ENCODE measurements at places on chromosomes 7 and 10. TPM values are rescaled to one million over a fixed set of nuclear protein-coding genes. Genes with fewer than 3 reads are reported as not detected.

DNA sequence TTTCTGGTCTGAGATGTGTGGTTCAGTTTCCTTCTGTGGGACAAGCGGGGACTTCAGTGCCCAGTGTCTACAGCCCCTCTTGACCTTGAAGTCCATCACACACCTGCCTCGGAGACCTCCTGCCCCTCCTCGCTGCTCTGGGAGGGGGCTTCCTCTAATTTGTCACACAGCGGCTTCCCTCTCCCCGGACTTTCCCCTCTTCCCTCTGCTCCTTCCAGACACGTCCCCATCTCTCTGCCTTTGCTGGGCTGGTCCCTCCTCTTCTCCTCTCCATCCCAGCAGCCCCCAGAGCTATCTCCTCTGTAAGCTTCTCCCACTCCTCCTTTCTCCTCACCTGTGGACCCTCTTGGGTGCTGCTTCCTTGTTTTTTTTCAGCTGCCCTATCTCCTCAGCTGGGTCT lies 122.2 kb upstream of the SORCS3 start:
- DNase-seq, result no peak

DNA sequence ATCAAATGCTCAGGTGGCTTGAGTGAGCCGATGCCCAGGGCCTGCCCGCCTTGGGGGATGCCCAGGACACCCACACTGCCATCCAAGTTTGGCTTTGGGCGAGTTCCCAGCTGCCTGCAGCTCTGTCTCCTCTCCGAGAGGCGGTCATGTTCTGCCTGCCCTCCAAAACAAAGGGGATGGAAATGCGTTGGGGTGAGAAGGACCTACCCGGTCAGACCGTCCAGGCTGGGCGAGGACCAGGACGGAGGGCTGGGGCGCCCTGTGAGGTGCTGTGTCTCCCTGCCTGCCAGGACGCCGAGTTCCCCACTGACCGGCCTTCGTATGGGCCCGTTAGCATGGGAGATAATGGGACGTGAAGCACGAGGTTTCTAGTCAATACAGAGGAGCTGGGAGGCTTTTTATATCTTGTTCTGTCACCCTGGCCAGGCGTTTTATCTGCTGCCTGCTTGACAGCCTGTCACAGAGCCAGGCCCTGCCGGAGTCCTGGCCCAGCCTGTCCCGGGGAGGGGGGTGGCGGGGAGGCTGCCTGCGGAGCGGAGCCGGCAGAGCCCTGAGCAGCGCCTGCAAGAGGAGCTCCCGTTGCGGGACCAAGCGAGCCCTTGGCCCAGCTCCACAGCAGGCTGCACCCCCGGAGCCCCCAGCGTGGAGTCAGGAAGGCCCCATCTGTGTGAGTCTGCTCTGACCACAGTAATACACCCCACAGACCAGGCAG lies 22.0 kb upstream of the ELFN1 start:
- DNase-seq, result no peak

DNA sequence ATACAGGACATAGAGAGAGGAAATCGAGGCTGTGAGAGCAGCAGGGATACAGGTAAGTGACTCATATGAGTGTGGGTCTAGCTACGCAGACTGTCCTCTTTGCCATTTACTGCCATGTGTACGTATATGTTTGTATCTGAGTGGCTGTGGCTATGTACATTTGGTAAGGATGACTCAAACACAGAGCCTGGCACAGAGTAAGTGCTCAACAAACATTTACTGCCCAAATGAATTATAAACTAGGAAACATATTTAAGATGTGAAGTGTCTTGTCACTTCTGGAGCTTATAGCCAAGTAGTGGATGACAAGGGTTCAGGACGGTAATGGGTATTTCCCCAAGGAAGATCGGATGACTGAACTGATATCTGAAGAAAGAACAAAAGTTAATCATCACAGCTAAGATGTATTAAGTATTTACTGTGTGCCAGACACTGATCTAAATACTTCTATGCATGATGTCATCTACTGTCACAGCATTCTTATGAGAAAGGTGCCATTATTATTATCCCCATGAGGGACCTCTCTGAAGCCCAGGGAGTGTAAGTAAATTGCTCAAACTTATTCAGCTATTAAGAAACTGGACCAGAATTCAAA lies 6.0 kb downstream of the MRPL43 start:
- no peak for DNase-seq

DNA sequence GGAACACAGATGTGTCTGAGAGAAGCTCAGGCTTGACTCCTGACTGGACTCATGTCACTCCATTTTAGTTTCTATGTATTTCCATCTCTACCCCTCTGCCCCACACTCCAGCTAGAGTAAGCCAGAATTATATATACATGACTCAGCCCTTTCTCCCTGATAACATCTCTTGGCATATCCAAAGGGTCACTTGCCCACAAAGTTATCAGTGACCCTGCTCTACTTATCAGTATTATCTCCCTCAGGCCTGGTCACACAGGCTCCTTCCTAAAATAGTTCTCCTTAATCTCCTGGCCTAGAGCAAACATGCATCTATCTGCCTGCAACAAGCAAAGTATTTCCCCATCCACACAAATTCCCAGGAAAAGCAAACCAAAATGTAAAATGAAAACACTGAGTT lies 598.3 kb downstream of the SUGCT start:
- no peak for DNase-seq

DNA sequence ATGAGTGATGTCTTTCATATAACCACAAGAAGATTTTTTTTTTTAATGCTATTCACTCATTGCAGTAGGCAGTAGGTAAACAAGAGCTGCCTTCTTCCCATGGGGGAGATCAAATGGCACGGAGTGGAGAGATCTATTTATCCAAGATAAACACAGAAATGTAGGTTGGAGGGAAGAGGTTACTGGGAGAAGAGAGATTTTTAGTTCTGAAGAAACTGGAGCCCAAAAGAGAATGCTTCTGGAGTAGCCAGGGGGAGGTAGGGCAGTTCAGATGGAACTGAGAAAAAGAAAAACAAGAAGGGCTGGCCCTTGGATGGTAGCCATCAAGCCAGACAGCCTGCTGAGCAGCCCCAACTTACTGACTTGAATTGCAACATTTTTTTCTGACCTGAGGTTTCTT lies 270.1 kb upstream of the TPK1 start:
- peak; percentile 15 for DNase-seq

- no peak for DNase-seq
Observed at GRCh38 chr7:106375499-106375898, 90.7 kb upstream of the NAMPT start.

Gene SLC16A12
- 43.5 TPM for total RNA-seq

- DNase-seq, result peak; percentile 45
Observed at GRCh38 chr10:122461367-122461728, at the start of gene HTRA1. TSS of gene HTRA1 (plus strand) at chr10:122461553. CDS start at chr10:122461653, 100 bp downstream.

Gene IGFBP3
- total RNA-seq, result 280 TPM

Gene PDE6C
- not detected for total RNA-seq

DNA sequence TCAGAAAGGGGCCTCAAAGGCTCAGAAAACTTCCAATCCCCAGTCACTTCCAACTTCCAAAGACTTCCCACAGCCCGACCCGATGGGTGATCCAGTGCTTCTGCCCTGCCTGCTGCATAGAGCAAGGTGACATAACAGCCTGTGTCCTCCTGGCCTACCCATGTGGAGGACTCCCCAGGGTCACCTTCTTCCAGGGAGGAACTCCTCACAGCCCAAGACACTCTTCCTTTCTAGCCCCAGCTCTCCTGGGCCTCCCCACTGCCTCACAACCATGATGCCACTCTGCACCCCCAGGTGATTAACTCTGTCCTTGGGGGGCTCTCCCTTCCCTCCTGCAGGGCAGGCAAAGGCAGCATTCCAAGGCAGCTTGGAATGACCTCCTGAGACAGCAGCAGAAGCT lies 158.4 kb upstream of the PDE1C start:
- no peak for DNase-seq

DNA sequence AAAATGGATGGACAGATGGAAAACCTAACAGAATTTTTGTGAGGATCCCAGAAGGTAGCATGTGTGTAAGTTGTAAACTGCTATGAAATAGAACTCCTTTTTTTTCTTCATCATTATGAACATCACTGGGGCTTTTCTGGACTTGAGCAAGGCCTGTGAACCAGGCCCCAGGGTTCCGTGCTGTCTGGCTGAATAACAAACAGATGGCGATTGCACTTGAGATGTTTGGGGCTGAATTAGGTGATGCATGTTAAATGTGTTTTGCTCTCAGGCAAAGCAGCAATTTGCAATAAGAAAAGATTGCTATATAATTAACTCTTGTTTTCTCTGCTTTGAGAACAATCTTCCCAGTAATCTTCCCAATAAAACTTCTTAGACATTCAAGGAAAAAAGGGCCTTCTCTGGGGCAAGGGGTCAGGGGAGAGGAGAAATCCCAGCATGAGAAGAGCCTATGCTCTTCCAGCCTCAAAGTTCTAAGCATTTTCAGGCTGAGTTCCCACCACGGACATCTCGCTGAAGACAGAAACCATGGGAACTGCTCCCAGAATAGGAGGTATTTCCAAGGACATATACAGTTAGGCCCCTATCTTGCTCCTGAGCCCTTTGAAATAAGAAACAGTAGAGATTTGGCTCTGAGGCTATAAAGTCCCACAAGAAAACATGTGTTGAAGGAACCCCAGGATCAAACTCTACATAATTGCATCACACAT lies 98.7 kb downstream of the ITIH5 start:
- no peak for DNase-seq

DNA sequence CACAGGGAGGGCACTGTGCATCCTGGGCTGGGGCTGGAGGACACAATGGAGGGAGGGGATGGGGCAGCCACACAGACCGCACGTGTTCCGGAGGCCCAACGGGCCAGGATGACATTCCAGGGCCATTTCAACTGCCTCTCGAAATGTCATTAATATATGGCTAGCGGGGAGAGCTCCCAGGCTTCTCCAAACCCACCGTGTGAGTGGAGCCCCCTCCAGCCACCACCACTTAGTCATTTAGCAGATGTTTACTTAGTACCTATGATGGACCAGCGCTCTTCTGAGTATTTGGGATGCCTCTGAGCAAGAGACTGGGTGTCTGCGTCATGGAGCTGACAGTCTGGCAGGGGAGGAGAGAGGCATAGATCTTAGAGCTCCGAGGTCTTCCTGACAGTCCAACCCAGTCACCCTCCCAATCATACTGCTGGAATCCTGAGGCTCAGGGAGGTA lies 107.3 kb downstream of the ZMIZ1 start:
- DNase-seq, result no peak

Gene ATOH7
- total RNA-seq, result not detected

Gene ADD3
- 208 TPM for total RNA-seq

Gene VGF
- total RNA-seq, result not detected

- DNase-seq, result no peak
Observed at GRCh38 chr7:47478017-47478344, 103.9 kb downstream of the TNS3 start.

DNA sequence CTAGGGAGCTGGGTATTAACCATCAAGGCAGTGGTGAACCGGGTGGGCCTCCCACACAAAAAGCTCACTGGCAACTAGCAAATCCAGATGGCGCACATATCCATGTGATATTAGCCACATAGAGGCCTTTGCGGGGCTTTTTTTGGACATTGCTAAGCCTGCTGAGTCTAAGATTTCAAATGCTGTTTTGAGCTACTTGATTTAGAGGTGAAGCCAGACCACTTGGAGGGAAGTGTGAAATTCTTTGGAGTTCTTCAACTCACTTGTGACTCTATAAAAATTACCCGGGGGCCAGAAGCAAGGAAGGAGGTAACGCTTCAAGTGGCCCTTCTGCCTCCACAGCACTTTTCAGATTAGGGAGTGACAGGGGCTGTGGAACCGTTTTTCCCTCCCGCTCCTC lies 619.8 kb upstream of the GALNT17 start:
- DNase-seq, result no peak

DNA sequence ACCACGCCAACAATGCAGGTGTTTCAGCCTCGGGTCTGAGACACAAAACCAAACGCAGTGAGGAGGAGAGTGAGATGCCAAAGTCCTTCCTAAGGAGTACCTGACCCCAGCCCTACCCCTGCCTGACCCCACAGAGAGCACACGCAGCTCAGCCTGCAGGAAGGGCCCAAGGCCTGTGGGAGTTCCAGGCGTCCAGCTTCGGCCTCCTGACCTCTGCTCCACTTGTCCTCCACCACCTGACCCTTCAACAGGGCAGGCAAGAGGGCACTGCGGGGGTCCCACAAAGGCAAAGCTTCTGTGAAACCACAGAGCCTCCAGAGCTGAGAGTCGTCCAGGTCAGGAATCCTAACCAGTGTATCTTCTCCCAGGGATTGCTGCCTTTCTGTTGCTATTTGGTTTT lies 122.0 kb upstream of the PPP2R2D start:
- no peak for DNase-seq

DNA sequence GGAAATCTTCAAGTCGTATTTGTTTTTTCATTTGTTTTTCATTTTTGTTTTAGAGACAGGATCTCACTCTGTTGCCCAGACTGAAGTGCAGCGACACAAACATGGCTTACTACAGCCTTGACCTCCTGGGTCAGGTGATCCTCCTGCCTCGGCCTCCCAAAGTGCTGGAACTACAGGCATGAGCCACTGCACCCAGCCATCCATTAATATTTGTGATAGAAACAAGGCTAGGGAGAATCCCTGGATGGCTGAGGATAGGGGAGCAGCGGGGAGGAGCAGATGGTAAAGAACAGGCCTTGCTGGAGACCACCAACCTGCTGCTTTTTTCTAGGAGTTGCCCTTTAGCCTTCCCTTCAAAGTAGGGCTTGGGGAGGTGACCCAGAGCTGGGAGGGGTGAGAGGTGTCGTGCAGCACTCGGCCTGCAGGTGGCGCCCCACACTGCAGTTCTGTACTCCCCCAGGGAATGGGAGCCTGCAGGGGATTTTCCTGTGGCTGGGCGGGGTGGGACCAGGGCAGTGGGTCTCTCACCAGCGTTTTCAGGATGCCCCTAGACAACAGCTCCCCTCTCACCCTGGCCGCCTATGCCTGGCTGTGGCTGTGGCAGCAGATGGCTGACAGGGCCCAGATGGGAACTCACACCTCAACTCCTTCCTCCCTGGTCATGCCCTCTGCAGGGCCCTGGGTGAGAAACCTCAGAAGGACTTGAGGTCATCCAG lies 12.6 kb upstream of the CDH23 start:
- peak; percentile 79 for DNase-seq

Gene CPVL
- total RNA-seq, result 5.7 TPM

DNA sequence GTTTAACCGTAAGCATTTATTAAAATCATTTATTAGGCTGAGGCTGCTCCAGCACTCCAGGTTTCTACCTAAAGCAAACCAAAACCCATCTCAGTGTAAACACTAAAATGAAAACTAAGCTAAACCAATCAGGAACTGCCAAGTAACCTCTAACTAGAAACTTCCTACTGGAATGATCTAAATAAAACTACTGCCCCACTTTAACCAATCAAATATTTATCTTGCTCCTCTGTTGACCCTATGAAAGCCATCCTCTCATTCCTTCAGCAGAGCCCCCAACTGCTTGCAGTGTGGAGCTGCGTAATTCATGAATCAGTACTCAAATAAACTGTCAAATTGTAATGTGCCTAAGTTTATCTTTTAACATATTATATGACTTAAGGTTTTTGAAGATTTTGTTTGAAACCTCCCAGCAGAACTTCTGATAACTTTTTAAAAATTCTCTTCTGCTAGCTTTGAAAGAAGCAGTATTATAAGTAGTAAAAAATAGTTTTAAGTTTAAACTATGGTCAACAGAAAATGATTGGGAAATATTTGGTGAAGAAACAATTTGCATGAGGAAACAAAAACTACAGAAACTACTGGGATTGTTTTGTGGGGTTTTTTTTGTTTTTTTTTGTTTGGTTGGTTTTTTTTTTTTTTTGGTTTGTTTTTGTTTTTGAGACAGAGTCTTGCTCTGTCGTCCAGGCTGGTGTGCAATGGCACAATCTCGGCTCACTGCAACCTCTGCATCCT lies 47.4 kb downstream of the GPR37 start:
- no peak for DNase-seq

Measured in tibial nerve (tissue), 4 donors.